ENCODE measurements at places on chromosomes 5 and 9.

DNA sequence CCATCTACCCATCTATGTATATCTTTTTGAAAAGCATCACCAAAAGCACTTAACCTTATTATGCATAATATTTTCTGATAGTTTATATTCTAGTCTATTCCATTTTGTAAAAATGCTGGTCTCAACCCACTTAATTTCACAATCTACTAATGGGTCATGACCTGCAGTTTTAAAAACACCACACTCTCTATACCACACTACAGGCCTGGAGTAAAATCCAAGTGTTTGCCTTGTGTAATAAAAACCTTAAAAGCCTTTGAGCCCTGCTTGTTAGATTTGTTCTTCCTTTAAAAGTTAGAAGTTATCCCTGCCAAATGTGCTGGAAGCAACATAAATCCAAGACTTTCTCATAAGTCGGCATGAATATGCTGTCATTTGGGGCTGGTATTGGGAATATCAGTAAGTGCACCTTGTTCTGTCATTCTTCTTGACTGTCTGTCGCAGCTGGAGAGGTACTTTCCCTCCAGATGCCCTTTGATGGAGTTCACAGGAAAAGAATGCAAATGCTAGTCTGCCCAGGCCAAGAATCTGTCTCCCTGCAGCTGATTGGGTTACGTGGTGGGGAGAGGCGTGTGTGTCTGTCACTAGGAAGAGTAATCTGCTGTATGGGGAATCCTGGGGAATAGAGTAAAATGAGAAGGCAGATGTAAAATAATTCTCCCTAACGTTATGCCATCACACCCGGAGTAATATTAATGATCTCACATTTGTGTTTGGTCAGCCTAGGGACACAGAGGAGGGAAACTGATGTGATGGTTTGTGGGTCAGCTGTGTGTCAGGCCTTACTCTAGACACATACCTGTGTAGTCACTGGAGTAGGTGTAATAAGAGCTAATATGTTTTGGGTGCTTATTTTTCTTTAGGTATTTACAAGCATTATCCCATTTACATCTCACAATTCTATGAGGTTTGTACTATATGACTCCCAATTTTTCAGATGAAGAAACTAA, 79.4 kb downstream of the ZNF366 start:
- DNase-seq, result peak; percentile 30

GRCh38 chr9:135960411-135961276, 529 bp downstream of the UBAC1 start:
- DNase-seq, result no peak

- no peak for DNase-seq
Measured at GRCh38 chr9:93636172-93636661, 59.8 kb downstream of the PHF2 start.

GRCh38 chr9:83287021-83287420, 224.1 kb upstream of the RASEF start:
- no peak for DNase-seq

DNA sequence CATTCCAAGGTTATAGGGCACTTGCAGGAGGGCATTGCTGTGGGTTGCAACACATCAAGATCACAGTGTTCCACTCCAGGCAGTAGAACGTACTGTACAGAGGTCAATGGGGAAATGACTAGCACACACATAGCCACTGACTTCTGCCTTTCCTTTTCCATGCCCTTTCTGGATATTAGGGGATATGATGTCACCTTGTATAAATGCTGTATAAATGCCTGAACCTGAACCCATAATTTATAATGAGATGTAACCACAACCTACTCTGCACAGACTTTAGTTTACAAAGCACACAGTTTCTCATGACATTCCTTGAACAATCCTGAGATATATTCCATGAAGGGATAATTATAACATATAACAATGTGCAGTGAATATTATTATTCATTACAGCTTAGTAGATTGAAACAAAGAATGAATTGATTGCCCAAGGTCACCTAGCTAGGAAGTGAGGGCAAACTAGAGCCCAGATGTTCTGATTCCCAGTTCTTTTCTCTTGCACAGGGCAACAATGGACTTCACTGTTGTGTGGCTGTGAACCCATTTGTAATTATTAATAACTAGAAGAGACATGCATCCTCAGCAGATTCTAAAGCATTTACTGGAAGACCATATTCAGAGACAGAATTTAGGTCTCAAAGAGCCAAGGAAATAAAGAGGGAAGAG, 5.6 kb upstream of the ABLIM3 start:
- DNase-seq, result no peak

DNA sequence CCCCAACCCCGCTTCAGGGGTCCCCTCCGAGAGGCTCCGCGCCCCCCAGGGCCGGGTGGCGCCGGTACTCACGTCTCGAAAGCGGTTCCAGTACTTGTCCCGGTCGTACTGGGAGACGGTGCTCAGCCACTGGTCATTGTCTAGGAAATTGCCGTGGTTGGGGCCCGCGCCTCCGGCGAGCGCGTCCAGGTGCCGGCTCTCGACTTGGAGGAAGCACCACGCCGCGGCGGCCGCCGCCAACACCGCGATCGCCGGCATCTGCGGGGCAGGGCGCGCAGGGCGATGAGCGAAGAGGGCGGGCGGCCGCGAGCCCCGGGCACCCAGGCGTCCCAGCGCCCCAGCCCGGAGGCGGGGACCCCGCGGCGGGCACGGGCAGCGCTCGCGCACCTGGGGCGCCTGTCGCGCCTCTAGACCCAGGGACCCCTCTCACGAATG, 808 bp downstream of the SPOCK1 start:
- DNase-seq, result no peak

- no peak for DNase-seq
Measured at GRCh38 chr9:136201609-136202453, 3.1 kb downstream of the LHX3 start.

DNA sequence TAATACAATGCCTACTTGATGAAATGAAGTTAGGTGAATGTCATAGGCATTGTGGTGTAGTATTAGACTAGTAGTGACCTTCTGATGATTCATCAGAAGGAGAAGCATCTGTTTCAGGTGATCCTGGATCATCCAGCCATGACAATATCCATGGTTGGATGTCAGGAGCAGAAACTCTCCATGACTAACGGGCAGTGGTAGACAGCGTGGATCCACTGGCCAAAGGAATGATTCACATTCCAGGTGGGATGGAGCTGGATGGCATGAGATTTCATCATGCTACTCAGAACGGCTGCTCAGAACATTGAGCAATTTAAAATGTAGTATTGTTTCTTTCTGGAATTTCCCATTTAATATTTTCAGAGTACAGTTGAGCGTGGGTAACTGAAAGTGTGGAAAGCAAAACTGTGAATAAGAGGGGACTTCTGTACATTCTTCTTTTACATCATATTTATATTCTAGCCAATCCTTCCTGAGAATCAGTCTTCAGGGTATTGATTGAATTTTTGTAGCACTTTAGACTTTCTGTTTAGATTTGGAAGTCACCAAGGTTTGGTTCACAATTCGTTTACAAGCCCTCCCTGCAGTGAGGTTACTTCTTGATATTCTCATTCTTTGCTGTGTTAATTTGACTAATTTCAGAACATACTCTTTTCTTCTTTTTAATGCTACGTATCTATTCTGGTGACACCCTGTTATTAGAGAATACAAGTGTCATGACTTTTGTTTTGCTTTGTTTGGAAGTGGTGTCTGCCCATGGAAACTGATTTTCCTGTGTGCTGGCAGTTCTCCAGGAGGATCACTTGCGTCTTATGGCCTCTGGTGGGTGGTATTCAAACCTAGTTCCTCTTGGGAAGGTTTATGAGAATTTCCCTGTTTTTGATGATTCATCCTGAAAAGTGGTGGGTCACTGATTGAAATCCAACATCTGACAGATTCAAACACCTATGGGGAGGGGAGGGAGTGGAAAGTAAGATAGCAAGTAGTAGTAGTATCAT, 12.2 kb upstream of the CLINT1 start:
- no peak for DNase-seq

GRCh38 chr5:32504989-32505596, 60.6 kb upstream of the ZFR start:
- DNase-seq, result peak; percentile 93

Data from stromal cell of bone marrow (primary cell).